GDM1 (cell line): ENCODE measurements at places on chromosomes 6 and 20.

DNA sequence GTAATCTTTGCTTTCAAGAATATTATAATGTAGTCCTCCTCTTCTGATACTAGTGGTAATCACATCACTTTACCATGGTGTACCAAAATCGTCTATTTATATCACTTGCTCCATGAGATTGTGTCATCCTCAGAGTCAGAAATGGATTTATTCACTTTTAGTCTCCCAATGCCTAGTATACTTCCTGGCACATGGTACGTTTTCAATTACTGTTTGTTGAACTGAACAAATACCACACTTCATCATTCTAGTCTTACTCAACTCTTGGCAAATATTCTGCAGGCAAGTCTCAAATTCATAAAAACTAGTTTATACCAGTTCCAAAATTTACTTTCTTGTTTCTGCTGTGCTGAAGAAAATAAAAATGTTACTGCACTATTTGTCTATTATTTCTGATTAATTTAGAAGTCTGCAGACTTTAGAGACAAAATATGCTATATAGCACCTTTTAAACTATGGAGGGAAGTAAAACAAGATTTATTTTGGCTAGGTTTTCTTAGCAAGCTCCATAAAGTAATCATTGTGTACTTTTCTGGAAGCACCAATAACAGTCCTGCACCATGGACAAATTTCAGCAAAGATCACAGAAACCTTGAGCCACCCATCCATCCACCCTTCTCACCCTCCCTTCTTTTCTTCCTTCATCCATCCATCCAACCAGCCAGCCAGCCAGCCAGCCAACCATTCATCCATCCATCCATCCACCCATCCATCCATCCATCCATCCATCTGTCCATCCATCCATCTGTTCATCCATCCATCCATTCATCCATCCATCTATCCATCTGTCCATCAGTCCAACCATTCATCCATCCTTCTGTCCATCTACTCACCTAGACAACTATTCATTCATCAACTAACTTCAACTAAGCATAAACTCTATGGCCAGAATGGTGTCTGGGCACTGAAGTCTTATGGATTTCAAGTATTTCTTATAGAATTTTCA, 102.1 kb upstream of the STMND1 start:
- DNase-seq: no peak

DNA sequence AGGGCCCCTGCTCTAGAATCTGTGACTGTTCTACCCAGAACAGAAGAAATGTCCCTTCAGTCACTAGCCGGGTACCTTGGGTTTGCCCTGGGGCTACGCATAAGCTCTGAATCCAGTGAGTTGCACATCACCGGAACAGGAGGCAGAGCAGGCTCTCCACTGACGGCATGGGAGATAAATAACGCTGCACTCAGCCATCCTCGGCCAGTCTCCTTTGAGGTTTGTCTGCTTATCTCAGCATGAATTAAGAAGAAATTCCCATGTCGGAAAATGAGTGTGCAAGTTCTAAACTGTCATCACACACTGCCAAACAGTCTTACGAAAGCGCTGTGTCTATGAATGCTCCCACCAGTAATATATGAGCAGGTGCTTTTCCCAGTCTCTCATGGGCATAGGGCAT, 90.8 kb downstream of the FAM50B start:
- DNase-seq: no peak

GRCh38 chr6:107357031-107357430, 102.3 kb downstream of the PDSS2 start:
- DNase-seq: no peak

- no peak for DNase-seq
Measured at GRCh38 chr20:53582574-53583351, 10.9 kb downstream of the ZNF217 start.

DNA sequence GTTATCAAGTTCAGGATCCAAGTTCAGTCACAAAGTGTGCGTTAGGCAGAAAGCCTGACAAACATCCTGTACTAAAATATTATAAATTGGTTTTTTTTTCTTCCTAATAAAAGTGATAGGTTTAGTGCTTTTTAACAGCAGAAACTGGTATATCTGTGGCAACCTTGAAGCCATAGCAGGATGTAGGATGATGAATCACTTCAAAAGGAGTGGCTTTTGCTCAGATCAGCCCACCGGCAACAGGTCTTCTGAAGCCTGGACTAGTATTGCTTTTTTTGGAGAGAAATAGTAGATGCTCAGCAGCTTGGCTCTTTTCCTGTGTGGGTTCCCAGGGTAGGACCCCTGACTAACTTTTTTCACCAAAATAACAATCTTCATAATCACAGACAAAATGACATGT, 190.8 kb downstream of the EPM2A start:
- no peak for DNase-seq

DNA sequence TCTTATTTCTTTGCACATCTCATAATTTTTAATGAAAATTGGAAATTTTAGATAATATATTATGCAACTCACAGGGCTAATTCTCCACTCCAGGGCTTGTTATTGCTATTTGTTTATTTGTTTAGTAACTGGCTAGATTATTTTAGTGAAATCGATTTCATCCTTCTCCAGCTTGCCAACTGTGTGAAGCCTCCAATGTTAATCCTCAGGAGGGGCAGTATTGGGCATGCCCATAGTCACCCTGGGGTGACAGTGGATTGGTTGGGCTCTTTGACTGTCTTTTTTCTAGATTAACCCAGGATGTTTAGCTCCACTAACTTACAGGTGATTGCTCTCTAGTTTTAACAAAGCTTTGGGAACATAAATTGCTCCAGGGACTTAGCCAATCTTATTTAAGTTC, 450.1 kb downstream of the BMP2 start:
- DNase-seq: no peak

GRCh38 chr6:166307082-166308032, 835 bp downstream of the PRR18 start:
- DNase-seq: no peak

GRCh38 chr6:103672169-103672568, 1187.5 kb downstream of the HACE1 start:
- DNase-seq: no peak

DNA sequence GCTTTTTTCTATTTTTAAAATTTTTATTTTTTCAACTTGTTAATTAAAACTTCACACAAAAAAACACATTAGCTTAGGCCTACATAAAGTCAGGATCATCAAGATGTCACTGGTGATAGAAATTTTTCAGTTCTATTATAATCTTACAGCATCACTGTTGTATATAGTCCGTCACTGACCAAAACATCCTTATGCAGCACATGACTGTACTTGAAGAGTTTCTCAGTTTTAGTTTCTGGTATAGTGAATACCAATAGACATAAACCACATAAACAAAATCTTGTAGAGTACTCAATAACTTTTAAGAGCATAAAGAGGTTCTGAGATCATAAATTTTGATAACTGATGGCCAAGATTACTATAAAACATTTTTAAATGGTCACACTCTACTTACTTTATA, 71.8 kb downstream of the ASCC3 start:
- DNase-seq: no peak

DNA sequence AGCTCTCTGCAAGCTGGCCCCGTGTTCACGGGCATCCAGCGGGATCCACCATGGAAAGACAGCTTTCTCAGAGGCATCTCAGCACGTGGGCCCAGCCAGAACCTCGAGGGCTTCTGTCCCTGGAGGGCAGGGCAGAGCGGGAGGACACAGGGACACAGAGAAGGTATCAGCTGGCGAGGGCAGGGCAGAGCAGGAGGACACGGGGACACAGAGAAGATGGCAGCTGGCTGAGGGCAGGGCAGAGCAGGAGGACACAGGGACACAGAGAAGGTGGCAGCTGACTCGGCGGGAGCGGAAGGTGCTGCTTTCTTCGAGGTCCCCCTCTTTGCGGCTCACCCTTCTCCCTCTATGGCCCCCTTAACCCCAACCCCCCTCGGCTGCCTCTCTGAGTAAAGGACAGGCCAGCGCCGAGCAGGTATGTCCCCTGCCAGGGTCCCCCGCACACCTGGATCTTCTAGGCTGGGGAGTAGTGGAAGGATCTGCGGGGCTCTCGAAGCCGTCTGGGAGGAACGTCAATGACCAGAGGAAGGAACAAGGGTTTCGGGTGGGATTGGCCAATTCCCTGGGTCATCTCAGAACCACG, 28.9 kb upstream of the BHLHE23 start:
- no peak for DNase-seq

- DNase-seq: no peak
Measured at GRCh38 chr20:44807684-44808056, 2.7 kb downstream of the RIMS4 start.

DNA sequence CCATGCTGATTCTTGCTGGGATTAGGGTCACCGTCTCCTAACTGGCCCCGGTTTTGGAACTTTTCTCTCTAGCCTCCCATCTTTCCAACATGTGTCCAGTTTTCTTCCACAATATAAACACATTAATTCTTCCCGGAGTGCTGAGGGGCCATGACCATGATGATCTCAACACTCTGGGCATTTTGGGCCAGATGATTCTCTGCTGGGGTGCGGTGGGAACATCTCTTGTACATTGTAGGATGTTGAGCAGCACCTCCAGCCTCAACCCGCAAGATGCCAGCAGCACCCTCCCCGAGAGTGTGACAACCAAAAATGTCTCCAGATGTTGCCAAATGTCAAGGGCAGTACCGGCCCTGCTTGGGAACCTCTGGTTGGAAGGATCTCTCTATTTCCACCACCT, 164.8 kb downstream of the TFAP2C start:
- no peak for DNase-seq

DNA sequence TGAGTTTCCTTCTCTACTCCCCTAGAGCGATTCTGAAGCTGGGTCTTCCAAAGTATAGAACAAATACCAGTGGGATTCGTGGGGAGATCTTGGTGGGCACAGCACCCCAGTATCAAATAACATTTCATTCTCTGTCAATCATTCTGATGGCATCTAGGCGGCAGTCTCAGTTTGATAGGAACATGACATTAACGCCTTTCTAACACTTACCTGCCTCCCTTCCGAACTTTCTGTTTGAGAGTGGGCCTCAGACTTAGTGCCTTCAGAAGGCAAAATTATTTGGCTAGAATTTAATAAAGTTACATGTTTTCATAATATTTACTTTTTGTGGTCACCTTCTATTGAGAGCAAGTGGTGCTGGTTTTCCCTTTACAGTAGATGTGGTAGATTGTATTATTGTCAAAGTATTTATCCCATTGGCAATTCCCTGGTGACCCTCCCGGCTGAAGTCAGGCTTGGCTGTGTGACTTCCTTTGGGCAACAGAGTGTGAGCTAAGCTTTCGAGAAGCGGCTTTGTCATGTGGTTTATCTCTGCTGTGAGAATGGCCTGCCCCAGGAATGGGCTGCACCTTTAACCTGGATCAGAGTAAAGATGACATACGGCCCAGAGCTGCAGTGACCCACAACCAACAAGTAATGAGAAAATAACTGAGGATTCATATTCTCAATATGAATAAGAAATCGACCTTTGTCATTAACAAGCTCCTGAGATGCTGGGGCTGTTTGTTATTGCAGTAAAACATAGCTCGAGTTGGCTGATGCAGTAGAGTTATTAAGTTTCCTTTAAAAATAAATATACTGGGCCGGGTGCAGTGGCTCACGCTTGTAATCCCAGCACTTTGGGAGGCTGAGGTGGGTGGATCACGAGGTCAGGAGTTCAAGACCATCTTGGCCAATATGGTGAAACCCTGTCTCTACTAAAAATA, 45.2 kb upstream of the PTPN1 start:
- no peak for DNase-seq

DNA sequence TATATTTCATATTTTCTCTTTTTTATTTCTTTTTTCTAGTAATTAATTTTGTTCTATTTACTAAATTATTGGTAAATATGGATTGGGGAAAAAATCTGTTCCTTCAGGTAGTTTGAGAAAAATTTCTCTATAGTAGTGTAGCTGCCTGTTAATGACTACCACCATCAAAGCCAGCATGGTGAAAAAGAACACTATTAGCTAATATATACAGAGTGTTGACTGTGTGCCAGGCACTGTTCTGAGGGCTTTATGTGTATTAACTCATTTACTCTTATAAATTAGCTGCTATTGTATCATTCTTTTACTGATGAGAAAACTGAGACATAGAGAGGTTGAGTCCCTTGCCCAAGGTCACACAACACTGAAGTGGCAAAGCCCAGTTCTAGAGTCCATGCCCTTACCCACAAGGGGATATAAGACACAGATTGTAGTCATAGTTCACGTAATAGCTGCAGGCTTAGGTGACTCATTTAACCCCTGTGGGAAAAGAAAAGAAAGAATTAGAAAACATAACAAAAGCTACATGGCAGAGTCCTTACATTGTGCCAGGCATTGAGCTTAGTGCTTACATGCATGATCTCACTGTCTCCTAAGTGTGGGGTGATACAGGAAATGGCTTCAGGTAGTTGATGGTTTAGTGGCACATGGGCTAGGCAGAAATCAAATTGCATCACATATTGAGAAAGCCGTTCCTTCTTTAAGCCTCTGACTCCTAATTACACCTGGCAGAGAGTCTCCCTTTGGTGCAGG, 12.2 kb upstream of the AKIRIN2 start:
- DNase-seq: no peak

DNA sequence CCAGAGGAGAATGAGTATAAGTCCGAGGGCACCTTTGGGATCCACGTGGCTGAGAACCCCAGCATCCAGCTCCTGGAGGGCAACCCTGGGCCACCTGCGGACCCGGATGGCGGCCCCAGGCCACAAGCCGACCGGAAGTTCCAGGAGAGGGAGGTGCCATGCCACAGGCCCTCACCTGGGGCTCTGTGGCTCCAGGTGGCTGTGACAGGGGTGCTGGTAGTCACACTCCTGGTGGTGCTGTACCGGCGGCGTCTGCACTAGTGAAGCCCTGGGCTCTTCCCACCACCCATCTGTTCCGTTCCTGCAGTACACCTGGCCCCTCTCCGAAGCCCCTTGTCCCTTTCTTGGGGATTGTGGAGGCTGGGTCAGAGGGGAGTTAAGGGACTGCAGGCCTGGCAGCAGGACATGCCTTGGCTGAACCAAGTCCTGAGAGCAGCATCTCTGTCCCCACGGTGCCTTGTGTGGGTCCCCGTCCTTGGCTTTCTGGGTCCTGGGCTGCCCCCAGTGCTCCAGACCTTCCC, 19.3 kb downstream of the MAVS start:
- DNase-seq: no peak

DNA sequence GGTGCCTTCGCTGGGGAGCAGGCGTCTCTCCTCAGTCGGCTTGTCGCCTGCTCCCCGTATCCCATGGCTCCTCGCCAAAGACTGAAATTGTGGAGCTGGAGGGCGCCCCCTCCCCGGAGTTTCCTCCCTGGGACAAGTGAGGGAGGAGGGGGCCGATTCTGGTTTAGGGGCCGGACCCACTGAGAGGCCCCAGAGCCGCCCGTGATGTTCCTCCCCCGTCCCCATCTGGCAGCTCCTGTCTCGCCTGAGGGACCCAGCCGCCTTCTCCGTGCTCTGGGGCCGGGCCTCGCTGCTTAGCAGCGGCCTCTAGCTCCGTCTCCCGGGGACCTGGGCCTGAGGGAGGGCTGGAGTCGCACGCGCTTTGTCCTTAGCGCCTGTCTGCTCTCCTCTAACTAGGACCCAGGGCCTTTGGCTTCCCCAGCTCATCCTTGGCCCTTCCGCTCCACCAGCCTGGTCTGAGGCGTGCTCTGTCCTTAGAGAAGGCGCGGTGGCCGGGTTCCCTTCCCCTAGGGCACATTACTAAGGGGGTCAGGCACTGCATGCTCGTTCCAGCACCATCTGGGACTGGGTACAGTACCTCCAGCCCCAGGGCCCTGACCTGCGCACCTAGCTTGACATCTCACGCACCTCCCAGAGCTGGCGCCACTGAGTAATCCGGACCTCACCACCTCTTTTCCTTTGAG, 29.7 kb downstream of the SLC12A5 start:
- no peak for DNase-seq

GRCh38 chr6:10883312-10884244, 1.7 kb upstream of the GCM2 start:
- DNase-seq: no peak
